Metanephros (tissue), 2 donors: ENCODE measurements at places on chromosomes 5 and 9. TPM values are rescaled to one million over a fixed set of nuclear protein-coding genes. Genes with fewer than 3 reads are reported as not detected.

Gene INSL4
- not detected for total RNA-seq

Gene VLDLR
- 37.8 TPM for total RNA-seq

Gene SNCAIP
- total RNA-seq = 34.0 TPM

Gene RNF38
- 27.9 TPM for total RNA-seq

Gene PCDHGA4
- total RNA-seq = 6.4 TPM

Gene C1QTNF2
- total RNA-seq = 4.6 TPM

Gene SPINK9
- not detected for total RNA-seq

Gene COL27A1
- 49.3 TPM for total RNA-seq

Gene NR2F1-AS1
- total RNA-seq = 43.2 TPM

Gene PCDHB14
- total RNA-seq = 8.6 TPM

Gene NHP2
- 85.7 TPM for total RNA-seq

Gene BSPRY
- 8.8 TPM for total RNA-seq

Gene LCN10
- 0.47 TPM for total RNA-seq
